ACHN (cell line): ENCODE measurements at places on chromosomes 7 and 10.
A peak's percentile ranks its signal among the peaks of the same experiment; 100 is the strongest.

DNA sequence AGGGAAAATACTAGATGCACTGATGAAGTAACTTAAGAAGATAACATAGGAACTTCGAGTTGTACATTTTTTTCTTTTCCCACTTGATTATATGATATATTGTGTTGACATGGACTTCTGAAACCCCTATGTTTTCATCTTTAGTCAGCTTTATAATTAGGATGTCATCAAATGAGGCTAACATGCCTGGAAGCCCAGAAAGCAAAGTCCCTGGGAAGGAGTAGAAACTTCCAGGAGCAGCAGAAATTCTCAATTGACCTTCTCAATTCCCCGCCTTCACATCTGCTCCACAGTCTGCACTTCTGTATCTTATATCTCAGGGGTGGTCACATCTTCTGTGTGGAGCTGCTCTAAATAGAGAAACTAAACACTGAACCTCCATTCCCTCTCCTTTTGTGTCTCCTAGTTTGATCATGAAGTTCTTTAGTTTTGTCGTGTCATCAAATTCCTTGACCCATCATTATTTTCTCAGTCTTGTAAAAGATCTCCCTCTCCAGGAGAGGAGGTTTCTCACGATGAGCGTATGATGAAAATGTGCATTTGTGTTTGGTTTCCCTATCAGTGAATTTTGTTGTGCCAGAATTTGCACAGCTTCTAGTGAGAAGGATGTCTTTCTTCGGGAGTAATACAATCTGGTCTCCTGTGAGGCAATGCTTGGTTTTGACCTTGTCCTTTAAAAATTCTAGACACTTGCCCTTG lies 303.3 kb downstream of the SUGCT start:
- DNase-seq, result peak; percentile 29

- DNase-seq, result no peak
These were observed 187.5 kb downstream of the WDR37 start for GRCh38 chr10:1243486-1244234.

- DNase-seq, result no peak
These were observed 12.5 kb downstream of the RNF32 start for GRCh38 chr7:156652886-156653568.

DNA sequence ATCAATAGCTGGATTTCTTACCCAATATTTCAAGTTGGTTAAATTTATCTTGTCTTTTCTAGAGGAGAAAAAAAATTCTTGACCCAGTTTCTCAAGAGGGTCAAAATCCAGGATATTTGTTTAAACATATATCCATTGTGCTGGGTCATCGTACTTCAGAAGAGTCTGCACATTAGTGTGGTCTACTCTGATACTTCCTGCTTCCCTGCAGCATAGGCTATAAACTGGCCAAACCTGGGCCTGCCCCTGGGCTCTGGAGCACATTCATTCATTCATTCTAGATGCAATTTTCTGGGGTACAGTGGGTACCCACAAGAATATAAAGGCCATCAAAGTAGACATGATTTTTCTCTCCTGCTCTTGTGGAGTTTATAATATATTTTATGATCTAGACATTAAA lies 142.1 kb upstream of the WNT16 start:
- DNase-seq, result no peak

- DNase-seq, result no peak
These were observed 13.5 kb upstream of the ADRB1 start for GRCh38 chr10:114030140-114030539.

DNA sequence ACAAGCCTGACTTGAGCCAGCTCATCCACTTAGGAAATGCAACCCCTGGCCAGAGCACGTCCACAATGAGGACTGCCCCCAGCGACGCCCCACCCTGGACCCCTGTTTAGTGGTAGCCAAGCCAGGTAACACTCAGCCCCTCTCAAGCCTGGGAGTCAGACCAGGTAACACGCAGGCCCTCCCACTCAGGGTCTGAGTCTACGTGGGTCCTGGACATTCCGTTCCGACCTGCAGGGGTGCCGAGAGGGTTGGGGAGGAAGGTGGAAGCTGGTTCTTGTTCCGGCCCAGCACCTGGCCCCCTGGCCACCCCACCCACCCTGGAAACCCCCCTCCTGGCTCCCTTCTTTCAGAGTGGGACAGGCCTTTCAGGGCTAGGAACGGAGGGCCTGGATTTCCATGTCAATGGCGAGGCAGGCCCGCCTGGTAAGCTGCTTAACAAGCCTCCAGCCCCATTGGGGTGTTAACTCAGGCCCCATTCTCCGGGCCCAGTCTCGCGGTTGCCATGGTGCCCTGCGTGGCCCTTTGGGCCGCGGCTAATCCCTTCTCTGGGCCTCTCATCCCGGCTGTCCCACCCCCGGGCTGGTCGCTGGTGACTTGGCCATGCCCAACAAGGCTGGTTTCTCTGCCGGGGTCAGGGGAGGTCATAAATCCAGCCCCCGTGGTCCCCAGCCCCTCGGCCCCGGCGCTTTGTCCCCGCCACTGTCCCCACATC lies 19.7 kb upstream of the LFNG start:
- no peak for DNase-seq

GRCh38 chr7:157930441-157930840 lies 593.6 kb downstream of the DNAJB6 start:
- no peak for DNase-seq

GRCh38 chr7:131538813-131539179 lies 17.6 kb downstream of the PODXL start:
- no peak for DNase-seq

GRCh38 chr10:24597426-24597825 lies 126.3 kb downstream of the ARHGAP21 start:
- no peak for DNase-seq

GRCh38 chr10:80397014-80397413 lies 11.3 kb upstream of the PRXL2A start:
- DNase-seq, result no peak

- DNase-seq, result no peak
These were observed 65.3 kb downstream of the NPY start for GRCh38 chr7:24349339-24349738.

DNA sequence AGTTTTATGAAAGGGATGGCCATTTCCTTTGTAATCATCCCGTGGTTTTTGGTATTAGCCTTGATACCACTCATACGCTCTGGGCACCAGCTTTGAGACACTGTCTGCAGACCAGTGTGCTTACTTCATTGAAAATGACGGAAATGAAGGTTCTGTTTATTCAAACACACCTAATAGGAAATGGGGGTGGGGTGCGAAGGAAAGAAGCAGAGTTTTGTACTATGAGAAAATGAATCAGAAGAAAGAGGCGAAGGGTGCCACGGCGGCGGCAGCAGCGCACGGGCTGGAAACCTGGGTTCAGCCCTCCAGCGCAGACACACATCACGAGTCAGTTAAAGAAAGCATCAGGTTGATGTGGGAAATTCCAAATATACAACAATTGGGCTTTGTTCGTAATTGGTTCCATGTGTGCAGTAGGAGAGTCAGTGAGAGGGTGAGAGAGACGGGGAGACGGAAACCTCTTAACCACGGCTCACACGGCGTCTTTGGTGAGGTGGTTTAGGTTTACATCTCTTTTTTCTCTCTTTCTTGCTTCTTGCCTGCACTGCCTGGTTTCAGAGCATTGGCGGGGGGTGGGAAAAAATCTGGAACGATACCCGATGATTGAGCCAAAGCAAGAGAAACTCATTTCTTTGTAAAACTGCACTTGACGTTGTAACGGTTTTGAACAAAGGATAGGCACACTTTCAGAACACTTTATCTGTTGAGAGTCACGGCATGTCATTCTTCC lies 321.2 kb downstream of the FRMD4A start:
- DNase-seq, result peak; percentile 34

GRCh38 chr10:92381543-92381954 lies 90.6 kb downstream of the MARCHF5 start:
- DNase-seq, result no peak

DNA sequence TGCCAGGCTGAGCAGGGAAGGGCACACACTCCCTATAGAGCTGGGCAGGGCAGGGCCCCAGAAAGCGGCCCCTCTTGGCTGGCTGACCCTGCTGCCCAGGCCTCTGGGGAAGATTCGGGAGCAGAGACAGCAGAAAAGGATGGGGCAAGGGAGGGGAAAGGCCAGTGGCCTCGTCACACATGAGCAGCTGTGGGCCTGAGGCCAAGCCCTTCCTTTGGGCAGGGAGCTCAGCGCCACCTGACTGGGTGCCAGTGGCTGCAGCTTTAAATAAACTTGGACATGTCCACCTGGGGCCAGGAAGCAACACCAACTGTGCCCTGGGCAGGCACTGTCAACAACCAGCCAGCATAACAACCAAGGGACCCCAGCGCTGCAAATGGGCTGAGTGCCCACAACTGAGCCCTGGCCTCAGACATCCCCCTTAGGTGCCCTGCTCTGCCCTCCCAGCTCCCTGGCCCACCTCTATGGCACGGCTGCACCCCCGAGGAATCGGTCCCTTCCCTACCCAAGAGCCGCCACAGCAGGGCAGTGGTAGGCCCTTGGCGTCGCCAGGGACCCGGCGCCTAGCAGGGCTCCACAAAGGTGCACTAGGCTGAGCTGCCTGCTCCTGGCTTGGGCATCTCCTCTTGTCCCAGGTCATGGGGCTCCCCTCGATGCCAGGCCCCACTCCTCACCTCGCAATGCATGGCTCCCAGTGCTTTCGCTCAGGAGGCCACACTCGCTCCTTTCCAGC lies 2.6 kb downstream of the CAMK2B start:
- DNase-seq, result peak; percentile 59

DNA sequence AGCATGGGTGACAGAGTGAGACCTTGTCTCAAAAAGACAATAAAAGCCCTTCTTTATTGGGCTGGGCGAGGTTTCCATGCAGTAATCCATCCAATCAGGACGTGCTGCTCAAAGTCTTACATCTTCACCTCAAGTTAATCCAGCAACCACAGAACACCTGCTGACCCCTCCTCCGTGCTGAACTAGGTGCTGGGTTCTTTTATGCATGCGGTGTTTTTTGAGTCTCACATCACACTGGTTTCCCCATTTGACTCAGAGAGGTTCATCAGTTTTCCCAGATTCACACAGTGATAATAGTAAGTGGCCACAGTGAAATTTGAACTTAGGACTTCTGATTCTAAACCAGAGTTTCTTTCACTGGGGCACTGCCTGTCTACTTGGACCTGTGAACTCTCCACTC lies 58.3 kb upstream of the GTF2I start:
- no peak for DNase-seq

- DNase-seq, result no peak
These were observed 150.2 kb downstream of the SEC23IP start for GRCh38 chr10:120042705-120043104.

DNA sequence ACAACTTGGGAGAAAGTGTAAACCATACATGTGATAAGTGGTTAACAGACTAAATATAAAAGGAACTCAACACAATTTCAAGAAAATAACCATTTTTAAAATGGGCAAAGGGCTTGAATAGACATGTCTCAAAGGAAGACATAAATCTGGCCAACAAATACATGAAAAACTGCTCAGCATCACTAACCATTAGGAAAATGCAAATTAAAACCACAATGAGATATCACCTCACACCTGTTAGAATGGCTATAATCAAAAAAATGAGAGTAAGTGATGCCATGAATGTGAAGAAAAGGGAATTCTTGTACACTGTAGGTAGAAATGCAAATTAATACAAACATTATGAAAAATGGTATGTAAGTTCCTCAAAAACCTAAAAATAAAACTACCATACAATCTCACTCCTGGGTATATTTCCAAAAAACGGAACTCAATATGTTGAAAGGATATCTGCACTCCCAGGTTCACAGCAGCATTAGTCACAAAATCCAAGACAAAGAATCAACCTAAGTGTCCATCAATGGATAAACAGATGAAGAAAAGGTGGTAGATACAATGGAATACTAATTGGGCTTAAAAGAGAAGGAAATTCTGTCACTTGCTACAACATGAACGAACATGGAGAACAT lies 5.6 kb downstream of the SNX13 start:
- DNase-seq, result no peak

GRCh38 chr7:134374291-134374690 lies 57.6 kb upstream of the SLC35B4 start:
- no peak for DNase-seq

- no peak for DNase-seq
These were observed 9.8 kb upstream of the FZD9 start for GRCh38 chr7:73423519-73424488.
